Activated T-cell treated with anti-CD3 and anti-CD28 coated beads, Interleukin-2, amount 50 U/mL, for 24 hours (primary cell): ENCODE measurements at places on chromosomes 7 and 10.

DNA sequence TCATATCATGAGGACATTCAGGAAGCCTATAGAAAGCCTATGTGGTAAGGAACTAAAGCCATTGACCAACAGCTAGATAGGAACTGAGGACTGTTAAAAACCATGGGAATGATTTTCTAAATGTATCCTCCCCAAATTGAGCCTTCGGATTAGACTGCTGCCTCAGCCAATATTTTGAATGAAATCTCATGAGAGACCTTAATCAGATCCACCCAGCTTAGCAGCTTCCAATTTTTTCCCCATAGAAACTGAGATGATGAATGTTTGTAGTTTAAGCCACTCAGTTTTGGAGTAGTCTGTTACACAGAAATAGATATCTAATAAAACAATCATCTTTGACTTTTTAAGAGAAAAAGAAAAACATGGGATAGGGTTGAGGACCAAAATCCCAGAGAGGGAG is 292.0 kb downstream of the HPSE2 start:
- H3K4me3 ChIP-seq = no peak overlapping the region
- no peak overlapping the region for H3K27ac ChIP-seq
- DNase-seq = no peak
- no peaks in the 10 kb centered on the region for H3K27me3 ChIP-seq
- H3K36me3 ChIP-seq = no peaks in the 10 kb centered on the region

- no peaks in the 10 kb centered on the region for H3K36me3 ChIP-seq
- no peak overlapping the region for H3K27ac ChIP-seq
- no peak for DNase-seq
- no peak overlapping the region for H3K4me3 ChIP-seq
Observed at GRCh38 chr10:116490028-116490662, 55.6 kb upstream of the PNLIP start.

GRCh38 chr10:42112331-42113157 is 525.8 kb downstream of the ZNF33B start:
- no peak overlapping the region for H3K4me3 ChIP-seq
- no peaks in the 10 kb centered on the region for H3K27me3 ChIP-seq
- H3K4me1 ChIP-seq = no peaks in the 10 kb centered on the region
- no peak for DNase-seq

GRCh38 chr7:49119706-49120105 is 195.4 kb downstream of the CDC14C start:
- H3K27ac ChIP-seq = no peak overlapping the region
- no peak for DNase-seq
- no peaks in the 10 kb centered on the region for H3K36me3 ChIP-seq
- H3K4me1 ChIP-seq = no peaks in the 10 kb centered on the region
- no peaks in the 10 kb centered on the region for H3K27me3 ChIP-seq

- no peaks in the 10 kb centered on the region for H3K4me1 ChIP-seq
- H3K27ac ChIP-seq = no peak overlapping the region
- H3K4me3 ChIP-seq = no peak overlapping the region
- no peak for DNase-seq
- no peaks in the 10 kb centered on the region for H3K27me3 ChIP-seq
Observed at GRCh38 chr10:109022417-109023049, 900.8 kb downstream of the XPNPEP1 start.

GRCh38 chr10:97140049-97140846 is 45.5 kb downstream of the SLIT1 start:
- no peaks in the 10 kb centered on the region for H3K36me3 ChIP-seq
- H3K27me3 ChIP-seq = peaks cover 11% of the 10 kb centered on the region
- H3K27ac ChIP-seq = no peak overlapping the region
- H3K4me3 ChIP-seq = no peak overlapping the region
- no peak for DNase-seq

- DNase-seq = no peak
- H3K36me3 ChIP-seq = no peaks in the 10 kb centered on the region
- H3K27me3 ChIP-seq = no peaks in the 10 kb centered on the region
- no peak overlapping the region for H3K27ac ChIP-seq
- no peaks in the 10 kb centered on the region for H3K4me1 ChIP-seq
Observed at GRCh38 chr7:40802497-40802896, 667.7 kb downstream of the SUGCT start.

GRCh38 chr7:2629746-2630681 is 1.8 kb upstream of the TTYH3 start:
- no peak overlapping the region for H3K4me3 ChIP-seq
- peaks cover 4% of the 10 kb centered on the region for H3K27me3 ChIP-seq
- no peak overlapping the region for H3K27ac ChIP-seq
- H3K36me3 ChIP-seq = peaks cover 3% of the 10 kb centered on the region
- DNase-seq = no peak

GRCh38 chr10:105797234-105797890 is 1156.3 kb downstream of the SORCS3 start:
- no peaks in the 10 kb centered on the region for H3K27me3 ChIP-seq
- H3K4me3 ChIP-seq = no peak overlapping the region
- H3K27ac ChIP-seq = no peak overlapping the region
- H3K4me1 ChIP-seq = no peaks in the 10 kb centered on the region
- H3K36me3 ChIP-seq = no peaks in the 10 kb centered on the region
- no peak for DNase-seq

DNA sequence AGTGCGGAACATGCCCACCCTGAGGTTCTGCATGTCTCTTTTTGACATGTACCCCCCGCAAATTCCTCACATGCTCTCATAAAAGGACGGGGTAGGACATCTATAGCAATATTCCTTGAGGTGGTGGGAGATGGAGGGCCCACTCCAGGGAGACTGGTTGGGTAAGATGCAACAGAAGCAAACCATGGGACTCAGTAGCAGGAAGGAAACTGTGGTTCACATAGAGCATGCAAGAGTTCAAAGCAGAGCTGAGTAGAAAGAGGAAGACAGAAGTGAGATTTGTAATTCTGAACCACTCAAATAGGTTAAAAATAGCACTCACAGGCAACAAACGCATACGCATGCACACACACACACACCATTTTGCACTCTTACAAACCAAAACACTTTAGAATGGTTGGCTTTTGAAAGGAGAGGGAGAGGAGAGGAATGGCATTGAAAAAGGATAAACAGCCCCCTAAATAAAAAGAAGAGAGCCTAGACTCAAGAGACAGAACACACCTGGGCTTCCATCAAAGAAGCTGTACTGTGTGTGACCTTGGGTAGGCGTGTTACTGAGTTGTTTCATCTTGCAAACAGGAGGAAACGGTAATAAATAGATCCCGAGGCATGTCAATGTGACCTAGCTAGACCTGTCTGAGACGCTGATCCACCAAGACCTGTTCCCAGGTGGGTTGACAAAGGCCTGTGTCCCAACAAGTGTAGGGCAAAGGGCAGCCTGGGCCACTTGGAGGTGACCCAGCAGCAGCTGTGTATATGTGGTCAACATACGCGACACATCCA is 77.6 kb upstream of the LRRC4 start:
- H3K36me3 ChIP-seq = no peaks in the 10 kb centered on the region
- peak overlapping the region; percentile 37 for H3K4me3 ChIP-seq
- peaks cover 9% of the 10 kb centered on the region for H3K27me3 ChIP-seq
- peaks cover 67% of the 10 kb centered on the region for H3K4me1 ChIP-seq

- H3K4me3 ChIP-seq = no peak overlapping the region
- H3K4me1 ChIP-seq = peaks cover 4% of the 10 kb centered on the region
- no peak overlapping the region for H3K27ac ChIP-seq
- no peak for DNase-seq
Observed at GRCh38 chr7:28685644-28686417, 272.3 kb downstream of the TRIL start.

DNA sequence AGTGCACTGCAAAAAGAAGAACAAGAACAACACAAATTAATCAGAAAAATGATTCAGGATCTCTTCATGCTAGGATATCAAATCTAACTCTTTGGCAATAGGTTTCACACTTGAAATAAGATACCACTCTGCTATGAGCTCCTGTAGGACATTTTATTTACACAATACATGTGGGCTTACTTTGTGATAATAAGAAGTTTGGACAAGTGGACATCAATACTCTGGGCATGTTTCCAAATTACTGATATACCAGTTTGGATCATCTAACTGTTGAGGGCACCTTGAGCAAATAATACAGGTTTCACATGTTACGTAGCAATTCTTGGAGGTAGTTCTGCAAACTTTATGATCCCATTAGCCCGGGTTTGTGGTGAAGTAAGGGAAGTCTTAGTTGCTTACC is 59.8 kb downstream of the CPVL start:
- no peak overlapping the region for H3K27ac ChIP-seq
- H3K27me3 ChIP-seq = peaks cover 4% of the 10 kb centered on the region
- DNase-seq = no peak
- H3K36me3 ChIP-seq = no peaks in the 10 kb centered on the region
- no peak overlapping the region for H3K4me3 ChIP-seq
- H3K4me1 ChIP-seq = peaks cover 21% of the 10 kb centered on the region

GRCh38 chr10:132644527-132645246 is 107.1 kb downstream of the INPP5A start:
- H3K4me1 ChIP-seq = peaks cover 8% of the 10 kb centered on the region
- H3K27ac ChIP-seq = no peak overlapping the region
- no peak overlapping the region for H3K4me3 ChIP-seq
- no peak for DNase-seq
- no peaks in the 10 kb centered on the region for H3K27me3 ChIP-seq
- H3K36me3 ChIP-seq = peaks cover 8% of the 10 kb centered on the region

DNA sequence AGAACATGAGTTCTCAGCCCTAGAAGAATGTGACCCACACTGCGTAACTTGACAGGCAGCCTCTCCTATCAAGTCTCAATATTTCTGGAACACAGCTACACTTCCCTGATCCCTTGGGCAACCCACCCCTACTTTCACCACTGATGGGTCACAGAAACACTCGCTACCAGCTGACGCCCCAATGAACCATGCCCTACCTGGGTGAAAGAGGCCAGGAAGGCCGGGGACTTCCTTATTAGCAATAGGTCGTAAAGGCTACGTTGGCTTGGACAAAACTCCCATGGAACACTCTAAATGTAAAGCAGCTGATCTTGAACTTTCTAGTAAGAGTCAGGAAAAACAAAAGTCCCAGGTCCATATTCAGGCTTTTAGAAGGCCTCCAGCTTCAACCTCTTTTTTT is 202.3 kb upstream of the KCTD7 start:
- H3K27me3 ChIP-seq = no peaks in the 10 kb centered on the region
- H3K4me1 ChIP-seq = no peaks in the 10 kb centered on the region
- no peak overlapping the region for H3K4me3 ChIP-seq
- H3K27ac ChIP-seq = no peak overlapping the region
- peaks cover 7% of the 10 kb centered on the region for H3K36me3 ChIP-seq

DNA sequence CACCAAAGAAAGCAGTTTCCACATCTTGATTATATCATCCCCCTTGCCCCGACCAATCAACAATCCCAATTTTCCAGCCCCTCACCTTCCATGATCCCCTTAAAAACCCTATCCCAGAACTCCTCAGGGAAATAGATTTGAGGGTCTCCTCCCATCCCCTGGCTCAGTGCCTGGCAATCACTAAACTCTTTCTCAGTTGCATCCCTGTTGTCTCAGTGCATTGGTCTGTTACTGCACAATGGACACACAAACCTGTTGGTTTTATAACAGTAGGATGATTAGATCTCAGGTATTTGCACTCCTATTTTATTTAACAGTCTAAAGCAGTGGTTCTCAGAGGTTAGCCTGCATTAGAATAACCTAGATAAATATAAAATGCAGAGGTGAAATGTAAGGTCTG is 45.2 kb upstream of the RELN start:
- no peaks in the 10 kb centered on the region for H3K36me3 ChIP-seq
- no peak overlapping the region for H3K27ac ChIP-seq
- H3K4me3 ChIP-seq = no peak overlapping the region
- H3K4me1 ChIP-seq = no peaks in the 10 kb centered on the region
- peaks cover 12% of the 10 kb centered on the region for H3K27me3 ChIP-seq

GRCh38 chr7:90626013-90626412 is 29.9 kb downstream of the CDK14 start:
- no peak overlapping the region for H3K27ac ChIP-seq
- no peak for DNase-seq
- H3K36me3 ChIP-seq = no peaks in the 10 kb centered on the region
- H3K27me3 ChIP-seq = no peaks in the 10 kb centered on the region
- H3K4me1 ChIP-seq = no peaks in the 10 kb centered on the region

DNA sequence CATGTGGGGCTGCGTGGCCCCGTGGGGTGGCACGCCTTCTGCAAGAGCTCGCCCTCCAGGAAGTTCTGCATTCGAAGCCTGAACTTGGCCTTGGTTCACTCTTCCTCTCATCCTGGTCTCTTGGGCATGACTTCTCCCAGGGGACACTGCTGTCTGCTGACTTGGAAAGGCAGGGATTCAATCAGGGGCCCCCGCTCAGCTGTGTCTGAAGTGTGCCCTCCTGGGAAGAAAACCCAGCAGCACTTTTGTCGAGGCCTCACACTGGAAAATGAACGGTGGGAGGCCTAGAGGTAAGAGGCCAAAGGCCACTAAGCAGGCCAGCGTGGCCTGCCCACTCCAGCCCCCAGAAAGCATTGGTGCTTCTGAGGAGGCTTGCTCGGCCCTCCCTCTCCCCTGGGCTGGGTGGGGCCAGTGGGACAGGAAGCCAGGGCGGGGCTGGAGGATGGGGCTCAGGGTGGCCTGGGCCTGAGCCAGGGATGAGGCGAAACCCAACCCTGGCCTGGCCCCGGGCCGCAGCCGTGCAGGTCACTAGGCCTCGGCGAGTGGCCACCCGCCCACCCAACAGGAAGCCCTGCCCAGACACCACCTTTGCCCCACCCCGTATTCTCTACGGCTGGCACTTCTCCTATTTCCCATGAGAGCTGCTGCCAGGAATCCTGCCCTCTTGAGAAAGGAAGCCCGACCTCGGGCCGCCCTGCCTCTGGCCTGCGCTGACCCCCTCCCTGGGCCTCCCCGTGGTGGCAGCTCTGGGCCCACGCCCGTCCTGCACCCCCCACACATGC is 81.1 kb downstream of the ZMIZ1 start:
- H3K27ac ChIP-seq = peak overlapping the region; percentile 55
- DNase-seq = peak; percentile 57
- H3K4me1 ChIP-seq = peaks cover 47% of the 10 kb centered on the region
- no peaks in the 10 kb centered on the region for H3K27me3 ChIP-seq

GRCh38 chr7:104149822-104150221 is 58.0 kb downstream of the ORC5 start:
- no peak overlapping the region for H3K4me3 ChIP-seq
- no peak overlapping the region for H3K27ac ChIP-seq
- no peak for DNase-seq
